CD4-positive, alpha-beta T cell treated with Interleukin-21 for 1 hour (primary cell): ENCODE measurements at places on chromosomes 2 and 18.

- no peak for DNase-seq
Observed at GRCh38 chr2:161414042-161415033, 1.8 kb upstream of the TBR1 start.

DNA sequence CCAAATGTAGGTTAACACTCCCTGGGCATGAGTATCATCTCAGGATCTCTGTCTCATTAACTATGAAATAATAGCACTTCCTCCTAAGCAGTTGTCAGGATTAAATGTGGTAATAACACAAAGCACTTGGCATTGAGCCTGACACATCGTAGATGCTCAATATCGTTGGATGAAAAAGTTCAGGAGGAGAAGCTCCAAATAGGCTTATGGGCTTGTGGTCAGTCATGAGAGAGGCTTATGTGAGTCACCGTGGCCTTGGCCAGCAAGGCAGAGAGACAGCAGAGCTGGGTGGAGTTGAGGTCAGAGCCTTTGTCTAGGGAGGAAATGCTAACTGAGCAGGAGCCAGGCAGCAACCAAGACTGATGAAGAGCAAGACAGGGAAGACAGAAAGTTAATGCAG lies 68.3 kb upstream of the PPM1B start:
- peak; percentile 5 for DNase-seq

- DNase-seq = peak; percentile 76
Observed at GRCh38 chr2:24491542-24492420, 727 bp downstream of the NCOA1 start.

DNA sequence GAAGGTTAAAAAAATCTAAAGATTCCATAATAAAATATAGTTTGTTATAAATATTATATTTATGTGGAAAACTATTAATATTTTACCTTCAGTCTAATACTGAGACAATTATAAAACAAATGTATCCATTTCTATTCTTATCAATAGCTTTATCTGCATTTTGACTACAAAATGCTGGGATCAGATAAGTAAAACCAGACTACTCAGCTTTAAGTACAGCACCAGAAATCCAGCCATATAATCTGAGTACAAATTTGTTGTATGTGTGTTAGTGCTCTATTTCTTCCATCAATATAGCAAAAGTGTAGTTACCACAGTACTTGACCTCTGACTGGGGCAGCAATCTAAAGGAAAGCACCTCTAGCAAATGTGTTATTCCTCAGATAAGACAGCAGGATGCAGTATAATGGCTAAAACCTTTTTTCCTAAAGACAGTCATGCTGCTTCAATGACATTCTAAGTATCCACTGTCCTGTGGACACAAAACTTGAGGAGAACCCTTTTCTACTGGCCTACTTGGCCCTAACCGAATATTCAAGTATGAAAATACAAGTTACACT lies 68.1 kb downstream of the OLA1 start:
- no peak for DNase-seq

GRCh38 chr18:76721207-76721996 lies 101.0 kb upstream of the ZNF236 start:
- peak; percentile 74 for DNase-seq

DNA sequence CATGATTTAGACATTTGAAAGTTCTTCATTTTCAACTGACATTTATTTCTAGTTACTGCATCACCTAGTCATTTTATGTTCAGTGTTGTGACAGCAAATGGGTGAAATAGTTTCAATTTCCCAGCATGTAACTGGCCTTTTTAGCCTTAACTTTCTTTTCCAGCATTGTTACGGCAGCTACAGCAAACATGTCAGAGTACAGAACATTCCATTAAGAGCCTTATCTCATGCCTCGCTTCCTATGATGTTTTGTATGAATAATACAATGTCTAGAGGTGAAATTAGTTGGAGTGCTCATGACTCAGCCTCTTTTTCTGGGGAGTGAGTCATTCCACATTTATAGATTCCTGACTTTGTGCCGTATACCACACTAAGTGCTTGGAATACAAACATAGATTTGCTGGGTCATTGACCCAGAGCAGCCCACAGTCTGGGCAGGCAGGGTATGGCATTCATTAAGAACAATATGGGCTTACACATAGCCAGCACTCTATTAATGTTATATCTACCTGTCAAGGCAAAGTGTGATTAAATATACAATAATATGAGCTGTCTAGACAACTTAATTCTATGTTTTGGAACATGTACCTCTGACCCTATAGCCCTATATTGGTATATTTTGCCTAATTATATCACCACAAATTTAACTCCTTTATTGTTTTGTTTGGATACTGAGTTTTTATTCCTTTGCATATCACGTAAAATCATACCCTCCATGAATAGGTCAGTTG lies 72.2 kb downstream of the MAP2 start:
- DNase-seq = no peak

GRCh38 chr2:12980817-12981216 lies 264.1 kb downstream of the TRIB2 start:
- no peak for DNase-seq
